ENCODE measurements at places on chromosomes 13 and 19. TPM values are rescaled to one million over a fixed set of nuclear protein-coding genes. Genes with fewer than 3 reads are reported as not detected.

- DNase-seq = no peak
Observed at GRCh38 chr13:41909506-41909905, 51.4 kb downstream of the VWA8 start.

- no peak for DNase-seq
Observed at GRCh38 chr19:45793178-45793564, 526 bp upstream of the DMWD start.

- DNase-seq = no peak
Observed at GRCh38 chr19:16470541-16470910, 1.2 kb downstream of the EPS15L1 start.

DNA sequence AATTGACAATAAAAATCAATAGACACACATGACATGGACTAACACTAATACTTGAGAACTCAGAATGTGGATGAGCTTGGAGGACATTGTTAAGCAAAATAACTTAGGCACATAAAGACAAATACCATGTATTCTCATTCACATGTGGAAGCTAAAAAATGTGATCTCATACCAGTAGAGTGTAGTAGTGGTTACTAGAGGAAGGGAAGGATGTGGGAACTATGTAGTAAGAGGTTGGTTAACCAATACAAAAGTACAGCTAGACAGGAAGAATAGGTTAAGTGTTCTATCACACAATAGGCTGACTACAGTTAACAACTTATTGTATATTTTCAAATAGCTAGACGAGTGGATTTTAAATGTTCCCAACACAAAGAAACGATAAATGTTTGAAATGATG, 415.8 kb upstream of the KLF12 start:
- DNase-seq = no peak

DNA sequence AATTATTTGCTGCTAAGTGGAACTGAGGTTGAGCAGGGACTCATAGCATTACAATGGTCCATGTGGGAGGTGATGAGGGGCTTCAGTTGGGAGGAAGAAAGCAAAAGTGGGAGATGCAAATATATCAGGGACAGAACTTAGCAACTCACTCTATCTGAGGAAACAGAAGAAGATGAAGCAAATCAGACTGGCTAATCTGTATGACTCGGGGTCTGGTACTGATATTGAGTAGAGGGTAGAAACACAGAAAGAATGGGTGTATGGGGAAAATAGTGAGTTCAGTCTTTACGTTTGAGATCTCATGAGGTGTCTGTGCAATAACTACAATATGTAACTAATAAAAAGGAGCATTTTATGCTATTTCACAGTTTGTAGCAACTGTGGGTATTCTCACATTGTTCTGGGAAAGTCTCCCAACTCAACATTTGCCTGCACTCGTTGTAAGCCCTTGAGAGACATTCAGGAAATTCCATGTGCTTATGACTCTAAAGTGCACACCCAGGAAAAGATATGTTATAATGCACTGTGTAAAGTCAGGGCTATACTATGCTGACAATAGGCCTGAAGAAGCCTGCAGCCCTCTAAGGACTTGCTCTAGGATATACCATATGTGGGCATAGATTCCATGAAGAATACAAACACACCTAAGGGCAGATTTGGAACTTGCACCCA, 183.5 kb downstream of the SPRY2 start:
- peak; percentile 35 for DNase-seq

DNA sequence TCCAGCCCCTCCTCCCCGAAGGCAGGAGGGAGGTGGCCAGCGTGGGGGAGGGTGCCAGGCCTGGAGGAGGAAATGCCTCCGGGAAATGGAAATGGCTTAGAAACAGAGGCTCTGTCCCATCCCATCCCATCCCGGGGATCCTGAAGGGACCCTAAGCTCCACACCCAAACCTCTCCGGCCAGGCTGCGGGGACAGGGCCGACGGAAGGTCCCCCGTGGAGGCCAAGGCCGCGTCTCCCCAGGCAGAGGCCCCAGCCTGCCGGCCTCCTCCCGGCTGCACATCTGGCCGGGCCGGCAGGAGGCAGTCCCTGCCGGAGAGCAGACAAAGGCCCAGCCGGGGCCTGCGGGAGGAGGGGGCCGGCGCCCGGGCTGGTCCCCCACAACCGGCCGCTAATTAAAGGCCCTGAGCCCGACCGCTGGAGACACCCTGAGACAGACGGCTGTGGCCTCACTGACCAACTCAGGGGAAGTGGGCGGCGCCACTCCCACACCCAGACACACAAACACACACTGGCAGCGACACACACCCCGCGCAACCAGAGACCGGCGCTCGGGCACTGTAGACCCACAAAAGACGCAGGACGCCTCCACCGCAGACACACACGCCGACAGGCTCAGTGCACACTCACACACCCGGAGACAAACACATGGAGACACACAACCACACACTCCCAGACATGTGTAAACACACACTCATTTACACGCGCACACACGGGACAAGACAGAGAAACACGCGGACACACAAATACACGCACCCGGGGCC, 1.1 kb downstream of the ADAMTS10 start:
- DNase-seq = peak; percentile 60

DNA sequence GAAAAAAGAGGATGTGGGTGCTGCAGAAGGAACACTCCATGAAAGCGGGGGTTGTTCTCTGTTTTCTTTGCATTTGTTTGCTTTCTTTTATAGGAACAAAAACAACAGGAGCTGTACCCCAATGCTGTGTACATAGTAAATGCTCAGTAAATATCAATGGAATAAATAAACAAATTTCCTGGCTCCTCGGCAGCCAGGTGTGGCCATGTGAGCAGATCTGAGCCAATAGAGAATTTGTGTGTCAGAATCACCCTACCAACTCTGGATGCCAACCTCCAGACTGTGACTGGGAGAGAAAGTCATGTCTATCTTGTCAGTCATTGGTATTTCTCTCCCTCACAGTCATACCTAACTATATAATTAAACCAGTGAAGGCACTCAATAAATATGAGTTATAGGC, 10.6 kb upstream of the CLPP start:
- no peak for DNase-seq

- DNase-seq = peak; percentile 62
Observed at GRCh38 chr13:110150384-110151101, 156.4 kb downstream of the COL4A1 start.

DNA sequence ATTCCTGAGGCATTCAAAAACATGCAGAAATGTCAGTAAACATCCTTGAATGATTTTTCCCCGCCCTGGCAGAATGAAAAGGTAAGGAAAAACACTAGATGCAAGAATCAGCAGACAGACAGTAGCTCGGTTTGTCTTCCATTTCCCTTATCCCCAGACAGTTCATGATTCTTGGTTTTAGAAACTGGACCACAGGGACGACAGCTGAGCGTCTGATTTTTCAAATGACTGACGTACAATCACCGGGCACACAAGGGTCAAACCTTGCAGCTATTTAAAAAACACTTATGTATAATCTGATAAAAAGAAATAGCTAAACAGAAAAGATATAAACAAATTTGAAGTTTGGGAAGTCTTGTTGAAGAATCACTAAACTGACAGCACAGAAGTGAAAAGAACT, 47.1 kb downstream of the DCLK1 start:
- DNase-seq = no peak

- no peak for DNase-seq
Observed at GRCh38 chr19:50175924-50176323, 12.8 kb upstream of the IZUMO2 start.

DNA sequence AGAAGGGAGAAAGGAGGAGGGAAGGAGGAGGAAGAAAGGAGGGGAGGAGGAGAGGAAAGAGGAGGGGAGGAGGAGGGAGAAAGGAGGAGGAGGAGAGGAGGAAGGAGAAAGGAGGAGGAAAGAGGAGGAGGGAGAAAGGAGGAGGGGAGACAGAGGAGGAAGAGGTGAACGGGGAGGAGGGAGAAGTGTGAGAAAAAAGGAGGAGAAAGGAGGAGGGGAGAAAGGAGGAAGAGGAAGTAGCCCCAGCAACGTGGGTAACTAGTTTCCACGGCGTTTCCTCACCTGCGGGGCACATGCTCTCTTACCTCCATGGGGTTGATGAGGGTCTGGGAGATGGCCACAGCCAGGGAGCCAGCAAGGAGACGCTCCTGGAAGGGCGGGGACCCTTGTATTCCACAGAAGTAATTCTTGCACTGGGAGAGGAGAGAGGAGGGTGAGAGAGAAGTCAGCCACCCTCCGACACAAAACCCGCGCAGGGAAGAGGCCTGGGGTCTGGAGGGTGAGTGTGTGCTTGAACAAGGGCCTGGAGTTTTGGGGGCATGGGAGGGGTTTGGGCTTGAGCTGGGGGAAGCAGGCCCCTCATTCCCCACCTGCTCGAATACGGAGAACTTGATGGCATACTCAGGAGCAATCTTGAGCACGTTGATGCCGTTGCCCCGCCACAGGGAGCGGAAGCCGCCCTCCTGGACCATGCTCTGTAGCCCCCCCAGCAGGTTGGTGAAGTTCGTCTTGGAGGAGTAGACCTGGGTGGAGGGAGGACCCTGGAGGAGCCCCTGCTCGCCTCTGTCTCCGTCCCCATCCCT, 3.9 kb downstream of the SLC25A41 start:
- DNase-seq = no peak

- no peak for DNase-seq
Observed at GRCh38 chr13:101025925-101026324, 351.3 kb upstream of the TMTC4 start.

GRCh38 chr13:37194428-37194861, 89.0 kb upstream of the CSNK1A1L start:
- DNase-seq = peak; percentile 82

- no peak for DNase-seq
Observed at GRCh38 chr13:105952233-105952972, 583.1 kb downstream of the EFNB2 start.

DNA sequence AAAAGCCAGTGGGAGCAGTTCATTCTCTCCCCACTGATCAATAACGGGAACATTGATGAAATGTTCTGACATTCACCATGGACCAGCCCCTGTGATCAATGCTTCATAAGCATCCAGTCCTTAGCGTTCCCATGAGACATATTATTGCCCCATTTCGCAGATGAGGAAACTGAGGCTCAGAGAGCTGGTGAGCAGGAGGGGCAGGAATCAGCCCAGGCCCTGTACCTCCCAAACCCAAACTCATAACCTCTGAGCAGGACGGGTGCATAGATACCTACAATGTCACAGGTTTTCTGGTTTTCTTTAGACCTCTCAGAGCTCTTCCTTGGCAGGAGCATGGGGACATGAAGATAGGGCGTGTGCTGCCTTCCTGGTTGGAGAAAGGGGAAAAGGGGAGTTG, 2.1 kb downstream of the MCOLN1 start:
- no peak for DNase-seq

- no peak for DNase-seq
Observed at GRCh38 chr19:50252111-50252886, 48.9 kb downstream of the MYH14 start.

GRCh38 chr13:27353166-27353583, 71.2 kb upstream of the GTF3A start:
- peak; percentile 88 for DNase-seq

- DNase-seq = no peak
Observed at GRCh38 chr19:33396701-33397535, 23.4 kb downstream of the CEBPG start.

GRCh38 chr19:51097166-51097738, 11.0 kb downstream of the CTU1 start:
- peak; percentile 62 for DNase-seq

- DNase-seq = no peak
Observed at GRCh38 chr19:10854350-10855089, 6.3 kb downstream of the C19orf38 start.

GRCh38 chr13:65292488-65292901, 1937.6 kb downstream of the PCDH9 start:
- peak; percentile 86 for DNase-seq

- DNase-seq = no peak
Observed at GRCh38 chr13:19818223-19818842, 35.6 kb upstream of the PSPC1 start.

- no peak for DNase-seq
Observed at GRCh38 chr19:13100841-13101589, 1.6 kb downstream of the LYL1 start.

DNA sequence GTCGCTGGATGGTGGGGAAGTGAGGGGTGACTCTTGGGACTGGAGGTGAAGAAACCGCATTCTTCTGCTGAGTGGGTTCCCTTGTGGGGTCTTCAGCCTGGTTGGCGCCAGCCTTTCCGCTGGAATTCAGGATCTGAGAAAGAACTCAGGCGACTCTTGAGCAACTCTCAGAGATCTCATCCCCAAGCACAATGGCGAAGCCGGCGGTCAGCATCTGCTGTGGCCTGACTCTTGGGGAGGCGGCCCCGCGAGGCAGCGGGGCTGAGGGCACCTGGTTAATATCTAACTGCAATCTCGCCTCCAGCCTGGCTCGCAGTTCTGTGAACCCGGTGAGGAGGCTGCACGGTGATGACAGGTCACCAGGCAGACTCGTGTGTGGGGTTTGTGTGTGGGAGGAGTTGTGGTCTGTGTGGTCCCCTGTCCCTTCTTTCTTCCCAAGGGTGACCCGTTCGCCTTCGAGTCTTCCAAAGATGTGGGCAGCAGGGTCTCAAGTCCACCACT, 883 bp downstream of the ZNF441 start:
- DNase-seq = peak; percentile 37

DNA sequence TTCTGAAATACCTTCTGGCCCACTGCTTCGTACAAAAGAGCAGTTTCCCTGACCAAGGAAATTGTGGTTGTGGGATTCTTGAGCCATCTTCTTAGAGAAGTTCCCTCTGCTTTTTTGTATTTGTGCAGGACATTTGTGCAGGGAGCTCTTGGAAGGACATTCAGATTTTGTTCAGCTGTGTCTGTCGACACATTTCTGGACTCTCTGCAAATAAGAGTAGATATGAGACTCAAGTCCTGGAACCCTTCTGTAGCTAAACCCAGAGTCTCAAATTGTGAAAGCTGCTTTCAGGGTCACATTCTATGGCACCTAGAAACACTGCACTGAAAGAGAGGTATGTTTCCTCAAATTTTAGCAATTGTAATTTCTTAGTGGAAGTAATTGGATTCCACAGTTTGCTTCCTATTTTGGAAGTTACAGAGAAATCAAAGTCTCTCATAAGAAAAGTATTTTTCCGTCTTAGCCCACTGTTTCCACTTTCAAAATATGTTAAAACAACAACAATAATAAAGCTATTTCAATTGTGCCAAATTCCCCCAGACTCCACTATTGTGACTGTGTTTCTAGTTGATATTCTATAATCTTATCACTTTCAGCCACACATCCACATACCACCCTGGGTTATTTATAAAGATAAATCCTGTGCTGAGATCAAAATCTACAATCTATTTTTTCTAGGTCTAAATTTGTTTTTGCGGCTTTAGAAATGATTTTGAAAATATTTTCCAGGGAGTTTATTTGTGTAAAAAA, 224.0 kb downstream of the COG6 start:
- no peak for DNase-seq

The SHANK1 gene
- 4.7 TPM for total RNA-seq

The SMAD9 gene
- 4.8 TPM for total RNA-seq

The GFY gene
- total RNA-seq = not detected

The NRTN gene
- total RNA-seq = 0.18 TPM

The KL gene
- not detected for total RNA-seq

The TNFSF13B gene
- total RNA-seq = 0.56 TPM

The LAIR1 gene
- total RNA-seq = not detected

The RGCC gene
- 6.1 TPM for total RNA-seq

The GRK1 gene
- not detected for total RNA-seq

The CFAP97D2 gene
- not detected for total RNA-seq

The RFPL4AL1 gene
- not detected for total RNA-seq

The NLRP5 gene
- total RNA-seq = not detected

The ATP7B gene
- 2.2 TPM for total RNA-seq

The ZNF541 gene
- total RNA-seq = not detected

The JOSD2 gene
- 15.3 TPM for total RNA-seq

The BRSK1 gene
- total RNA-seq = 1.9 TPM

The DPF1 gene
- total RNA-seq = 4.2 TPM

The LILRB3 gene
- not detected for total RNA-seq

The NDUFS7 gene
- 64.7 TPM for total RNA-seq

The KCNN4 gene
- 0.54 TPM for total RNA-seq
